ENCODE measurements at places on chromosomes 1 and 21. TPM values are rescaled to one million over a fixed set of nuclear protein-coding genes. Genes with fewer than 3 reads are reported as not detected.
A peak's percentile ranks its signal among the peaks of the same experiment; 100 is the strongest.

TPTE gene
- total RNA-seq, result not detected

DISC1 gene
- total RNA-seq, result 1.8 TPM

FMO2 gene
- total RNA-seq, result 1.6 TPM

UTS2 gene
- total RNA-seq, result not detected

- no peak overlapping the region for H3K4me3 ChIP-seq
- H3K4me1 ChIP-seq, result no peaks in the 10 kb centered on the region
- no peaks in the 10 kb centered on the region for H3K36me3 ChIP-seq
- peak overlapping the region; percentile 1 for H3K27ac ChIP-seq
- peak; percentile 57 for DNase-seq
- H3K27me3 ChIP-seq, result no peaks in the 10 kb centered on the region
These were observed 318.9 kb downstream of the SEC16B start for GRCh38 chr1:177650947-177651346.

- H3K36me3 ChIP-seq, result no peaks in the 10 kb centered on the region
- H3K4me3 ChIP-seq, result no peak overlapping the region
- H3K4me1 ChIP-seq, result no peaks in the 10 kb centered on the region
- no peak overlapping the region for H3K27ac ChIP-seq
- DNase-seq, result no peak
These were observed 1600.6 kb downstream of the PLA2G4A start for GRCh38 chr1:188429386-188429785.

DNA sequence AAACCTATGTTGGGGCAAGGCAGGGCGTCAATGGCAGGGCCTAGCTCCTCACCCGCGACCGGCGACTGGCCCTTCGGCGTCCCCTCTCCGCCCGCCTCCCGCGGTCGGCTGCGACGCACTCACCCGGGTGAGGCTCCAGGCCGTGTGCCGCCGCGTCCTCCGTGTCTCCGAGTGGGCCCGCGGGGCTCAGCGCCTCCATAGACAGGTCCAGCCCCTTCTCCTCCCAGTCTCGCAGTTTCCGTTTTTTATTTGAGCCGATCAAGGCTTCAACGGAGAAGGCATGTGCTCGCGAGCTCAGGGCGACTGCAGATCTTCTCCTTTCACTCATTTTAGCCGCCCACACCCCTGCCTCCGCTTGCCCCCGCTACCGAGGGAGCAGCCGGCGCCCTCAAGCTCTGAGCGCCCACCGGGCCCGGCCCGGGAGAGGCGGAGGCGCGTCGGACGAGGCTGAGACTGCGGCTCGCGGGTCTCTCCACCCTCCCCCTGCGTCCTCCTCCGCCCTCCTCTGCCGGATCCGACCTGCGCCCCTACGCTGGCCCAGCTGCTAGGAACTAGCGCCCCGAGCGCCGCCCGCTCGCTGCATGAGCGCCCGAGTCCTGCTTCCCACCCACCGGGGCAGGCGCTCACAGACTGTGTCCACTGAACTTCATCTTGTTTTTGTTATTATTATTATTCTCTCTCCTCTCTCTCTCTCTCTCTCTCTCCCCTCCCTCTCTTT is 516 bp downstream of the TBX15 start:
- H3K4me1 ChIP-seq, result no peaks in the 10 kb centered on the region
- H3K27me3 ChIP-seq, result peaks cover 27% of the 10 kb centered on the region
- H3K36me3 ChIP-seq, result no peaks in the 10 kb centered on the region
- H3K4me3 ChIP-seq, result no peak overlapping the region

GRCh38 chr21:45166931-45167330 is 92.6 kb downstream of the ADARB1 start:
- no peak for DNase-seq
- H3K27ac ChIP-seq, result no peak overlapping the region
- H3K4me3 ChIP-seq, result no peak overlapping the region
- H3K36me3 ChIP-seq, result no peaks in the 10 kb centered on the region

GRCh38 chr1:34276606-34277005 is 99.9 kb downstream of the C1orf94 start:
- H3K27ac ChIP-seq, result no peak overlapping the region
- H3K4me1 ChIP-seq, result no peaks in the 10 kb centered on the region
- H3K27me3 ChIP-seq, result no peaks in the 10 kb centered on the region
- H3K36me3 ChIP-seq, result no peaks in the 10 kb centered on the region

DNA sequence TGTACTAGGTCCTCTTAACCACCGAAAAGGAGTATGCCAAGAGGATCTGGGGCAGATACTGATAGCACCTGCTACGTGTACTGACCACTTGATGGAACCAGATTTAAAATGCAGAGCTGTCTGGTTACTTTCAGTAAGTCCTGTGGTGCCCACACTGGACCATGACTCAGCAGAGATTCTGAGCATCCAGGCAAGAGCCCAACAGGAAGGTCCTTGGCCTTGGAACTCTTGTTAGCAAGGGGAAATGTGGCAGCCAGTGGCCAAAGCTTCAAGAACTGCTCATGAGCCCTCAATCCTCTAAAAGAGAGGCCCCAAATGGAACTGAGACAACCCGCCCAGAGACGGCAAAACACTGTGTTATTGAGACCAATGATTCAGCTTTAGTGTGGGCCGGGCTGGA is 4.2 kb upstream of the GJB5 start:
- no peak for DNase-seq
- no peaks in the 10 kb centered on the region for H3K36me3 ChIP-seq
- H3K4me3 ChIP-seq, result no peak overlapping the region
- no peaks in the 10 kb centered on the region for H3K27me3 ChIP-seq
- no peak overlapping the region for H3K27ac ChIP-seq
- no peaks in the 10 kb centered on the region for H3K4me1 ChIP-seq

DNA sequence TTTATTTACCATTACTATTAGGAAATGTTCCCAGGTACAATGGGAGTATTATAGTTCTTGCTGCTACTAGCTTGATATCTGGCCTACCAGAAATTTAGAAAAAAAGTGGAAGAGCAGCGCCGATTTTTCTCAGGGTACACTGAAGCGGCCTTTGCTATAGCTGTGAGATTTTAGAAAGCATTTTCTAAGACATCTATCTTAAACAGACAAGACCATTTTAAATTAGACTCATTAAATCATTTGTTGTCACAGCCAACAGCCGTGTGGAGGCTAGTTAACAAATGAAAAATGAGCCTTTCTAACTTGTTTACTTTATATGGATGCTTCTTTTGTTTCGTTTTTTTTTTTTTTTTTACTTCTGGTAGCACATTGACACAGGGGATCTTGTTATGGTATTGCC is 183.2 kb upstream of the ZRANB2 start:
- no peaks in the 10 kb centered on the region for H3K36me3 ChIP-seq
- H3K27me3 ChIP-seq, result no peaks in the 10 kb centered on the region
- H3K27ac ChIP-seq, result no peak overlapping the region

- H3K4me1 ChIP-seq, result no peaks in the 10 kb centered on the region
- DNase-seq, result no peak
- no peaks in the 10 kb centered on the region for H3K27me3 ChIP-seq
- no peaks in the 10 kb centered on the region for H3K36me3 ChIP-seq
These were observed 113.6 kb downstream of the UCHL5 start for GRCh38 chr1:192945390-192946130.

GRCh38 chr1:194279975-194280374 is 1093.6 kb upstream of the B3GALT2 start:
- DNase-seq, result no peak
- H3K4me3 ChIP-seq, result no peak overlapping the region
- H3K4me1 ChIP-seq, result no peaks in the 10 kb centered on the region
- H3K27ac ChIP-seq, result no peak overlapping the region

GRCh38 chr21:31887391-31887841 is 14.6 kb downstream of the HUNK start:
- no peak overlapping the region for H3K4me3 ChIP-seq
- DNase-seq, result peak; percentile 34
- H3K4me1 ChIP-seq, result no peaks in the 10 kb centered on the region
- H3K36me3 ChIP-seq, result no peaks in the 10 kb centered on the region
- H3K27me3 ChIP-seq, result no peaks in the 10 kb centered on the region

GRCh38 chr1:75342786-75343185 is 208.6 kb downstream of the LHX8 start:
- H3K27ac ChIP-seq, result no peak overlapping the region
- no peaks in the 10 kb centered on the region for H3K27me3 ChIP-seq
- DNase-seq, result no peak
- H3K36me3 ChIP-seq, result no peaks in the 10 kb centered on the region

GRCh38 chr1:230167419-230167852 is 100.4 kb downstream of the GALNT2 start:
- DNase-seq, result peak; percentile 46
- H3K36me3 ChIP-seq, result no peaks in the 10 kb centered on the region
- H3K4me3 ChIP-seq, result no peak overlapping the region
- no peak overlapping the region for H3K27ac ChIP-seq

- no peaks in the 10 kb centered on the region for H3K27me3 ChIP-seq
- H3K27ac ChIP-seq, result peak overlapping the region; percentile 45
- H3K4me1 ChIP-seq, result peaks cover 67% of the 10 kb centered on the region
- H3K4me3 ChIP-seq, result no peak overlapping the region
- no peaks in the 10 kb centered on the region for H3K36me3 ChIP-seq
These were observed 162.2 kb upstream of the RAB4A start for GRCh38 chr1:229108598-229109201.

- H3K4me3 ChIP-seq, result peak overlapping the region; percentile 42
- peaks cover 15% of the 10 kb centered on the region for H3K4me1 ChIP-seq
- no peaks in the 10 kb centered on the region for H3K36me3 ChIP-seq
- peak; percentile 88 for DNase-seq
- peak overlapping the region; percentile 78 for H3K27ac ChIP-seq
These were observed 3.9 kb upstream of the PRKCZ start for GRCh38 chr1:2046174-2046917.

DNA sequence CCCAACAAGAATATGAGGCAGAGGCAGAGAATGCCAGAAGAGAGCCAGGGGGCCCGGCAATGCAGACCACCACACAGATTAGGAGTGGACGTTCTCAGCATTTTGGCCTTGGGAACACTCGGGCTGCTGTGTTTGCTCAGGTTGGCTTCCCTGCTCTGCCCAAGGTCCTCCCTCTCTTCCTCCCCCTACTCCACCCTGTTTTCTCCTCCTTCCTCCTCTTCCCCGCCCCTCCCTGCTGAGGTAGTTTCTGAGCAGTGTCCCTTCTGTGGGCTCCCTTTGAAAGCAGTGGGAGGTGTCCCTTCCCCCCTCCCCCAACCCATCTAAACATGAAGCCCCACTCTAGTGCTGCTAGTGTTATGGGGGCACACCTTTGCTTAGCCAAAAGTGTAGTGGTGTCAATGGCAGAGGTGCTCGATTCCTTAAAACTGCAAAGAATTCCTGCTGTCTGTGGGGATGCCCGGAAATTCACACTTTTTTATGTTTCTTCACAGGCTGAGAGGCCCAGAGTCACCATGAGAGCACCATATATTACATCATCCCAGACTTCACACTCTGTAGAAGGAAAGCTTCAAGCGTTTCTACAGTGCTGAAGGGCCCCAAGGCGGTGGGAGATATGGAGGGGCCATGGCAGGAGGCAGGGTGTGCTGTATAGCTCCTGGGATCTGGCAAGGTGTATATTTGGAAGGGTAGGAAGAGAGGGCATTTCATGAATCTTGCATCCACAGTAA is at the start of gene HHIPL2:
HHIPL2 (minus strand) TSS at position 161 of the 728 bp plus-strand sequence; CDS start at position 101, 60 bp downstream.
- no peak within 1 kb of the TSS for H3K4me3 ChIP-seq
- no peak within 1 kb of the TSS for H3K27ac ChIP-seq
- no peaks in the 10 kb centered on the region for H3K27me3 ChIP-seq
- DNase-seq, result no peak

DNA sequence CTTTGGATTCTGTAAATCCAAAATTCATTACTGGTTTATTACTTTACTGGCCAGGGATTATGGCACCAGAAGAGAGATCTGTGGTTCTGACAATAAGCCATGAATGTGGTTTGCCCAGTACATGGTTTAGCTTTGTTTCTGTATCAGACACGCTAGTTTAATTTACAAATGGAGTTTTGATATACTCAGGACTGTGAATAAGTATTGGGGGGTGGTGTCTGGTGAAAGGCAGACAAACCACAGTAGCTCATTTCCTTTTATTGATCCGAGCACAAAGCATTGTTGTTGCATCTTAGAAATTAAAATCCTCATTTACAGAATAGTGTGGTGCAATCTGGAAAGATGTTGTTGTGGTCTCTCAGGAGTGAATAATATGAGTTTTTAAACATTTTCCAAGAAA is 96.0 kb downstream of the ST6GALNAC3 start:
- no peaks in the 10 kb centered on the region for H3K27me3 ChIP-seq
- no peaks in the 10 kb centered on the region for H3K4me1 ChIP-seq
- H3K36me3 ChIP-seq, result no peaks in the 10 kb centered on the region
- H3K27ac ChIP-seq, result no peak overlapping the region
- H3K4me3 ChIP-seq, result no peak overlapping the region

GRCh38 chr1:5399771-5400170 is 592.5 kb downstream of the NPHP4 start:
- no peaks in the 10 kb centered on the region for H3K36me3 ChIP-seq
- DNase-seq, result no peak
- no peak overlapping the region for H3K4me3 ChIP-seq
- no peaks in the 10 kb centered on the region for H3K4me1 ChIP-seq

DNA sequence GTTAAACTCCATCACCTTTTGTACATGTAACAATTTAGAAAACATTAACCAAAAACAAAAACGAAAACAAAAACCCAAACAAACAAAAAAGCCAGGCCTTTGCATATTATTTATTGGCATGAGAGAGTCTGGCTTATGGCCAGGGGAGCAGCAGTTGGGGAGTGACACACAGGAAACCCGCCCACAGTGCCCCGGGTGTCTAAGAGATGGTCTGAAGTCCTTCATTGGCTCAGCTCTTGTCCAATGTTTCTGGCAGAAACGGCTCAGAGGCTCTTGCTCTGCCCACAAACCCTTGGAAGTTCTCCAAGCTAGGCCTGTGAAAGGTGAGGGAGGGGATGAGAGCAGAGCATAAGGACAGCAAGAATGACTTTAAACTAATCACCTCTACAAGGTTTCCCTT is 131.5 kb downstream of the CNIH3 start:
- no peaks in the 10 kb centered on the region for H3K4me1 ChIP-seq
- no peaks in the 10 kb centered on the region for H3K27me3 ChIP-seq
- no peaks in the 10 kb centered on the region for H3K36me3 ChIP-seq
- no peak overlapping the region for H3K4me3 ChIP-seq
- no peak for DNase-seq

DNA sequence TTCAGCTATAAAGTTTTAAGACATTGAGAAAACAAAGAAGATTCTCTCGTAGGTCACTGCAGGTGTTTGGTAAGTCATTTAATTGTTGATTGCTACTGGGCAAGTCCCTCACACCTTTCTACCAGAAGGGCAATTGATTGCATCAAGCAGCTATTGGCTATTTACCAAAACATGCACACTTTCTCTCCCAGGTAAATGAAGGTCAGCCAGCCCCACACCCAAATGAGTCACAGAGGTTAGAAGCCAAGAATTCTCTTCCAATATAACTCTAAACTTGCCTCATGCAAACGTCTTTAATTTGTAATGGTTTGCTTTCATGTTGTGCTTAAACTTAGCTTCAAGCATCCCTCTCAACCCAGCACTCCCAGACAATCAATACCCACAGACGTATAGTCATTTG is 475.3 kb upstream of the ADGRL2 start:
- no peak overlapping the region for H3K4me3 ChIP-seq
- no peak overlapping the region for H3K27ac ChIP-seq
- no peaks in the 10 kb centered on the region for H3K36me3 ChIP-seq
- no peaks in the 10 kb centered on the region for H3K27me3 ChIP-seq
- DNase-seq, result no peak

- DNase-seq, result no peak
- no peak overlapping the region for H3K27ac ChIP-seq
- peaks cover 29% of the 10 kb centered on the region for H3K36me3 ChIP-seq
- no peaks in the 10 kb centered on the region for H3K27me3 ChIP-seq
These were observed 21.3 kb upstream of the DHX9 start for GRCh38 chr1:182817802-182818201.

- no peak for DNase-seq
- H3K4me1 ChIP-seq, result no peaks in the 10 kb centered on the region
- no peaks in the 10 kb centered on the region for H3K27me3 ChIP-seq
- no peak overlapping the region for H3K27ac ChIP-seq
These were observed 66.2 kb downstream of the PCNX2 start for GRCh38 chr1:233229288-233229687.

- H3K27me3 ChIP-seq, result no peaks in the 10 kb centered on the region
- H3K4me1 ChIP-seq, result no peaks in the 10 kb centered on the region
- no peak overlapping the region for H3K27ac ChIP-seq
- H3K36me3 ChIP-seq, result no peaks in the 10 kb centered on the region
These were observed 829.9 kb downstream of the NCAM2 start for GRCh38 chr21:21828130-21828529.

Measured in right lobe of liver (tissue), 6 donors.